T-helper 9 cell (primary cell): ENCODE measurements at places on chromosomes 1 and 21.

- no peak for DNase-seq
These were observed 18.7 kb upstream of the RERE start for GRCh38 chr1:8835941-8836643.

- DNase-seq, result no peak
These were observed 79.7 kb downstream of the CACHD1 start for GRCh38 chr1:64549464-64550239.

DNA sequence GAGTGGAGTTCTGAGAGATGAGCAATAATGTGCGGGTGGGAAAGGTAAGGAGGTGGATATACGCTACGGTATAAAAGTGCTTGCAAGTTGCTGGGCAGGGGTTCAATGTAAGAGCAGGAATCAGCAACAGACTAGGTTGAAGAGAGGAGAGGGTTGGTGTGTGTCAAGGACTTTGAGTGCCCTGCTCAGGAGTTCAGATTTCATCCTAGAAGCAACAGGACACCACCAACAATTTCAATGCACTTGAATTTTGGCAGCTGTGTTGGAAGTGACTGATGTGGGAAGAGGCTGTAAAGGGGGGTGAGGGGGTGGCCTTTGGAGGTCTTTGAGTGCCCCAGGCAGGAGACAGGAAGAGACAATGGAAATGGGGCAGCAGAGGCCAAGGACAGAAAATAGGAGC lies 57.3 kb downstream of the RHOU start:
- DNase-seq, result no peak

GRCh38 chr1:23156940-23157339 lies 11.7 kb downstream of the LUZP1 start:
- DNase-seq, result no peak

- no peak for DNase-seq
These were observed 10.4 kb upstream of the HMGB4 start for GRCh38 chr1:33853431-33853830.

- DNase-seq, result no peak
These were observed 74.7 kb downstream of the RAP1GAP start for GRCh38 chr1:21594501-21594900.

DNA sequence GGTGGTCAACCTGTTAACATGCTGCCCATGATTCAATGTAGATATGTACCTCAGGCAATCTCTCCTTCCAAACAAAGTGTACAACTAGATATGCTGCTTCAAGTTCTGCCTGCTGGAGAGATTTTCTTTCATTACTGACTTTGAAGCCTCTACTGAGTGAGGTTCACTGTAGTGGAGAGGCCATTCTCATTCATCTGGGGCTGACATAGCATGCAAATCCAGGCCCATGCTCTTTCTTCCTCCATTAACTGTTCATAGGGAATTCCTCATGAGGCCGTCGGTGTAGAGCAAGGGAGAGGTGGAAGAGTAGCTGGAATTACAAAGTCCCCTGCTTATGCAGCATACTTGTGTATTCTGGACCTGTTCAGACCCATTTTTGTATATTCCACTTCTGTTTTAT lies 38.6 kb downstream of the VANGL2 start:
- DNase-seq, result no peak

- DNase-seq, result no peak
These were observed 316.9 kb upstream of the ADGRL4 start for GRCh38 chr1:79323239-79324025.

DNA sequence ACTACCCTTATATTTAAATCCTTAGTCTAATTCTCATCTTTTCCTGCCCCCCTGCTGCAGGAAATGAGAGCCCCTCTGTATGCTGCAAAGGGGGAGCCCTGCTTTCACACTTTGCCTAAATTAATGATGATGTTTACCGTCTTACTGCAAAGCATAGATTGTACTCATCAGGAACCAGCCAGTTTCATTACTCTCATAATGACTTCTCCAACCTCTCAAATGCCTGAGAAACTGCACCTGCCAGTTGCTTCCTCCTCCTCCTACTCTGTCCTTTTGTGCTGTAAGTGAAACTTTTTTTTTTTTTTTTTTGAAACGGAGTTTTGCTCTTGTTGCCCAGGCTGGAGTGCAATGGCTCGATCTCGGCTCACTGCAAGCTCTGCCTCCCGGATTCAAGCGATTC lies 101.7 kb downstream of the ADSS2 start:
- no peak for DNase-seq
